ENCODE measurements at places on chromosomes 13 and 19. TPM values are rescaled to one million over a fixed set of nuclear protein-coding genes. Genes with fewer than 3 reads are reported as not detected.

The CRX gene
- total RNA-seq: not detected

The CEACAM20 gene
- total RNA-seq: 0.30 TPM

The MAP4K1 gene
- 11.4 TPM for total RNA-seq

The SLC7A9 gene
- total RNA-seq: 0.32 TPM

The SPTBN4 gene
- total RNA-seq: 0.53 TPM

The HOMER3 gene
- total RNA-seq: 20.5 TPM

The CEACAM21 gene
- total RNA-seq: 28.8 TPM

The SHISA2 gene
- total RNA-seq: 19.0 TPM

The SLC17A7 gene
- total RNA-seq: 0.56 TPM

The GARIN5B gene
- total RNA-seq: not detected

The B3GNT8 gene
- 22.5 TPM for total RNA-seq

The KCNN4 gene
- total RNA-seq: 3.6 TPM

The ADM5 gene
- 2.1 TPM for total RNA-seq

The LINGO3 gene
- not detected for total RNA-seq

The ZNF835 gene
- total RNA-seq: 3.0 TPM

The C19orf81 gene
- 5.2 TPM for total RNA-seq

The SIN3B gene
- total RNA-seq: 56.6 TPM

The CATSPERD gene
- total RNA-seq: 6.4 TPM

The CEACAM4 gene
- total RNA-seq: 5.6 TPM

The CBARP gene
- total RNA-seq: 0.41 TPM

The FAM83E gene
- total RNA-seq: 34.1 TPM

The CLDN10 gene
- total RNA-seq: 1.6 TPM

The NLRP9 gene
- total RNA-seq: not detected

The PRRG2 gene
- total RNA-seq: 7.6 TPM
